Activated CD8-positive, alpha-beta memory T cell treated with anti-CD3 and anti-CD28 coated beads, Interleukin-2, amount 50 U/mL, for 4 hours (primary cell): ENCODE measurements at places on chromosomes 11 and 22.
A peak's percentile ranks its signal among the peaks of the same experiment; 100 is the strongest.

DNA sequence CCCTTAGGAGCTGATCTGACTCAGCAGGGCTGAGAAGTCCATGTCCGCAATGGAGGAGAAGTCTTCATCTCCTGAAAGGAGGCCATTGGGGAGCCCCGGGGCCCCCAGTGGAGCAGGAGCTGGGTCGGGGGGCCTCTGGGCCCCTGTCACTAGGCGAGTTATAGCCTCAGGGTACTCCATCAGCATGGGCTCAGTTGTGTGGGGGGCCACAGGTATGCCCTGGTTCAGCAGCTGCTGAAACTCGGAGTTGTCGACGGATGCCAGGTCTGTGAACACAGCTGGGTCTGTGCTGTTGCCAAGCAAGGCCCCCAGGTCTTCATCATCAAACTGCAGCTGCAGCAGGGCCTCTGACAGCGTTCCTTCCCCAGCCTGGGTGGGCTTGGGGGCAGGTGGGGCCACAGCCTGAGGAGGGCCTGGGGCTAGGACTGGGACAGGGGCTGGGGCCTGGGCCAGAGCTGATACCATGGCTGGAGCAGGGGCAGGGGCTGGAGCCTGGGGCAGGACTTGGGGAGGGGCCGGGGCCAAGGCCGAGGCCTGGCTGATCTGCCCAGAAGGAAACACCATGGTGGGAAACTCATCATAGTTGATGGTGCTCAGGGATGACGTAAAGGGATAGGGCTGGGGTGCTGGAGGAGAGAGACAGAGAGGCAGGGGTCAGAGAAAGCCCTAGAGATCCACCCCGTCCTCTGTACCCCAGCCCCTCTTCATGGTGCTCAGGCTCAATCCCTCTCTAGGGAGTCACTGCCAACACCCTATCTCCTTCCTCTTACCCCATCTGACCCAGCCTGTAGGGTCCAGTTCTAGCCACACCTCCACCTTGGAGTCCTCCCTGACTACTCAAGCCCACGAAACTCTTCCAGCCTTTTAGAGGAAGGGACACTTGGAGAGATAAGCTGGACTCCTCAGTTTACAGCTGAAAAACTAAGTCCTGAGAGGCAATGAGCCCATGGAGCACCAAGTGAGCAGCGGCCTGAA is 8.1 kb downstream of the RELA start:
- DNase-seq: no peak

- DNase-seq: no peak
These were observed 171.1 kb downstream of the CEP164 start for GRCh38 chr11:117498791-117499190.

- no peak for DNase-seq
These were observed 184.3 kb upstream of the CTSC start for GRCh38 chr11:88521799-88522201.

GRCh38 chr11:24622262-24622661 is 125.4 kb downstream of the LUZP2 start:
- DNase-seq: no peak

DNA sequence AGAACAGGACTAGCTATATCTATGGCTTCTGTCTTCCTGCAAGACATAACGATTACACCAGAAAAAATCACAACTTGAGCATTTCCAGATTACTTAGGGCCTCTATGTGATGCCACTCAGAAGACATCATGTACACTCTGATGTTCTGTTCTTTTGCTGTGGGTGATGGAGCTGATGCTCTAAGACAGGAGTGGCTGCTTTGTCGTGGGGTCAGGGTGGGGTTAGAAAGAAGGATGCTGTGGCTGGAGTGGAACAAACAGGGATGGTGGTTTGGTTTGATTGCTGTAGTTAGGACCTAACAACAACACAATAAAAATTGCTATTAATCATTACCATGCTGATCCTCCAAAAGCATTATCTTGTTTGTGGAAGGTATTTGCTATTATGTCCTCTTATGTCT is 120.3 kb upstream of the ARHGAP20 start:
- DNase-seq: no peak

GRCh38 chr11:94885133-94885532 is 88.2 kb downstream of the CWC15 start:
- no peak for DNase-seq

DNA sequence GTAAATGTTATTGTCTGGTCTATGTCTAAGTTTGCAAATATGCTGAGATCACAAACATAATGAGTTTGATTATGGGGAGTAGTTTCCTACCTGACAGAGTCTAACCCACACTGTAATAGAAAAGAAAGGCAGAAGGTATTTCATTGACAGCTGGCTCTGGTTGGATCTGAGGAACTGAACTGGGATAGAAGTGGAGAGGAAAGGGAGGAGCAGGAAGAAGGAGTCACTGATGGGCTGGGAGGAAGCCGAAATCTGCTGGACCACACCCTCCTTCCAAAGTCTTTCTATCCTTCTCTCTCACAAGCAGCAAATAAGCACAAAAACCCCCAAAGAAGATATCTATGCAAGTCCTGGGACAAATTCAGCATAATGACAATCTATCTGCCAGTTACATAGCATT is 11.7 kb downstream of the BLID start:
- no peak for DNase-seq

GRCh38 chr22:22396741-22397291 is 111.7 kb downstream of the ZNF280B start:
- DNase-seq: no peak

DNA sequence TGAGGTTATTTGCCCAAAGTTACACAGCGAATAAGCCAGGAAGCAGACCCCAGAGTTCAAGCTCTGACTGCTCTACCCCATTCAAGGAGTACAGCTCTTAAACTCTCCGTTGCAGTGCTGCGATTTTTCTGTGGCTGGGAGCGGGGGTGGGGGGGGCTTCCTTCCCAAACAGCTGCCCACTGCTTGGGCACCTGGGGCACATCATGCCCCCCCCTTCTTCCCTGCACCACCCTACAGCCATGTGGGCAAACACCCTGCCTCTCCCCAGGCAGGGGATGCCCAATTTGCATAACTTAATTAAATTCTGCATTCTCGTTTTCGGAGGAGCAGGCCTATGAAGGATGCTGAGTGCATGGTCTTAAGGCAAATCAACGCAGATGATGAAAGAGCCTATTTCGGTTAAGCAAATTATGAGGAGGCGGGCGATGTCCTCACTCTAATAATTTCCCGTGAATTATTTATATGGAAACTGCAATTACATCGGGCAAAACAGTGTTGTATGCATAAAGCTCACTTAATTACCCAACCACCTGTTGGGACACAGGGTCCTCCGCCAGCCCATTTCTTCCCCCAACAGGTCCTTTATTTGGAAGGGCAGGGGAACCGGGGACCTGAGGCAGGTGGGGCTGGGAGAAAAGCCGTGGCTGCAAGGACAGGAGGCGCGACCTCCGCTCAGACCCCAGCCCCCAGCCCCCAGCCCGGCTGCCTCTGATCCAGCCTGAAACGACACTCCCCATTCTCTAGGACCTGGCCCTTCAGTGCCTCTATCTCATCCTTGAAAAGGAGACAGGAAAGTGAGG is 610.5 kb downstream of the BUD13 start:
- DNase-seq: no peak

GRCh38 chr11:60209977-60210376 is 27.1 kb upstream of the MS4A6A start:
- DNase-seq: no peak

DNA sequence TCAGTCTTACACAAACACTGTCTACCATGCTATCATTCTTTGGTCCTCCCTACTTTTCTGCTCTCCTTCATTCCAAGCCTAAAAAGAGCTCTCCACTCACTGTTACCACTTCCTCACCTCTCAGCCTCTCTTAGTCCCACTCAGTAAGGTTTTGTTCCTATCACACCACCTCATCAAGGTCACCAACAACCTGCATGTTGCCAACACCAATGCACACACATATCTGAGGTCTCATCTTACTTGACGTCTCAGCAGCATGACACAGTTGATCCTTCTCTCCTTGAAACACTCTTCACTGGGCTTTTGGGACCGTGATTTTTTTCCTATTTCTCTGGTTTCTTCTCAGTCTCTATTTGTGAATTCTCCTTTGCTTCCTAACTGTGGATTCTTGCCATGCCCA is 8.1 kb downstream of the PISD start:
- DNase-seq: no peak

GRCh38 chr11:119999220-119999619 is 138.7 kb downstream of the TRIM29 start:
- no peak for DNase-seq

DNA sequence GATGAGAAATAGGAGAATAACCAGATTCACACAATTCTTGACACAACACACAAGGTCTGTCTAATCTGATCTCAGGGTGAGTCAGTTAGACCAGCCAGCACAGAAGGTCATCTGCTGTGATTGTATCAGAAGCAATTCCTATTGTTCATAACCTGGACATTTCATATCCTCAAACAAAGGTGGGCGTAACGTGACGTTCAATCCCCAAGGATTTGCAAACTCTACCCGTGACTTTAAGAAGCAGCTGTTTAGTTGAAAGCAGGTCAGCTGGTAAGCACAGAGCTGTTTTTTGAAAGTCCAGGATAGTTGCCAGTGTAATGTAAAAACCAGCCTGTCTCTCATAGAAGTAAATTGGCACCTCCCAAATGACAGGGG is 385.1 kb downstream of the DCDC1 start:
- DNase-seq: no peak

GRCh38 chr11:34034053-34034452 is 17.5 kb upstream of the CAPRIN1 start:
- DNase-seq: no peak

- no peak for DNase-seq
These were observed 37.5 kb upstream of the LYVE1 start for GRCh38 chr11:10605941-10606381.

DNA sequence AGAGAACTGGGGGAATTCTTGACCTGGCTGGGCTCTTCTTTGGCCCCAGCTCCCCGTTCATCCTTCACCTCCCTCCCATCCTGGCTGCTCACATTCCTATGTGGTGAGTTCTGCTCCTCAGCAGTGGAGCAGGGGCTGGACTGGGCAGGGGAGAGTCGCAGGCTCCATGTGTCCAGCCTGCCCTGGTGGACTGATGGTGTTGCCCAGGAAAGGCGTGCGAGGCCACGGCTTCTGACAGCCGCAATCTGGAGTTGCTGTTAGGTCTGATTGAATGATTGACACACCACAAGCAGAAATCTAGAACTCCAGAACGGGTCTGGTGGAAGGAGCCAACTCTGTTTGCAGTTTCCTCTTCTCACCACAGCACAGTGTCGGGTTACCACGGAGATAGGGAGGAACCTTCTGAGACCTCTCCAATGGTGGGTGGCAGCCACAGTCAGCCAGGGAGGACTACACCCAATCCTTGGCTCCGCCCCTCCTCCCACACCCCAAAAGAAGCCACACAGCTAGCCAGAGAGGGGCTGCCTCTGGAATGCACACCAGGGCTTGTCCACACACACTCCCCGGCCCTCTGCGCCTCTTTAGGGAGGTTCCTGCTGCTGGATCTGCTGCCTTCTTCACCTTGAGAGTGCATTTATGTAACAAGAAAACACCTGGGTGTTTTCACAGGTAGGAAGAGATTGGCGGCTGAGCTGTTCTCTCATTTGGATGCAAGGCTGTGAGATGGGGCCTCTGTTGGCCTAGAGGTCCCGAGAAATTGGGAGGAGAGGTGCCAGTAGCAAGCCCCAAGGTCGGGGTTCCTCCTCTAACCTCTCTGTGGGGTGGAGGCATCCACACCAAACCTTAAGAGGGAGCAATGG is 56.4 kb upstream of the CD44 start:
- peak; percentile 79 for DNase-seq

GRCh38 chr22:27487600-27488452 is 313.7 kb downstream of the MN1 start:
- no peak for DNase-seq

GRCh38 chr11:86587264-86588193 is 84.9 kb downstream of the ME3 start:
- no peak for DNase-seq

DNA sequence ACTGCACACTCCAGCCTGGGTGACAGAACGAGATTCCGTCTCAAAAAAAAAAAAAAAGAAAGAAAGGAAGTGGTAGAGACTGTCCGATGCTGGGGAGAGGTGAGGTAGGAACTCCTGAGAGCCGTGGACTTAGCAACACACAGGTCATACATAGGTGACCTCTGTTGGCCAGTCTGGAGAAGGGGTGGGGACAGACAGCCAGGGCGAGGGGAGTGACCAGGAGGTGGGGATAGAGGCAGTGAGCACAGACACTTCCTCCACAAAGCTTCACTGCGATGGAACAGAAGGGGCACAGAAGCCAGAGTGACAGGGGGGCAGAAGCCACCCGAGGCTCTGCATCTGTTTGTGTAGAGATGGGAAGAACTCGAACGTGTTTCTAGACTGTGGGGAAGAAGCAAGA is 47.1 kb downstream of the MYH9 start:
- no peak for DNase-seq

GRCh38 chr11:107014871-107015270 is 3.4 kb downstream of the GUCY1A2 start:
- no peak for DNase-seq

GRCh38 chr22:22773979-22774604 is 113.5 kb upstream of the IGLL5 start:
- DNase-seq: no peak

DNA sequence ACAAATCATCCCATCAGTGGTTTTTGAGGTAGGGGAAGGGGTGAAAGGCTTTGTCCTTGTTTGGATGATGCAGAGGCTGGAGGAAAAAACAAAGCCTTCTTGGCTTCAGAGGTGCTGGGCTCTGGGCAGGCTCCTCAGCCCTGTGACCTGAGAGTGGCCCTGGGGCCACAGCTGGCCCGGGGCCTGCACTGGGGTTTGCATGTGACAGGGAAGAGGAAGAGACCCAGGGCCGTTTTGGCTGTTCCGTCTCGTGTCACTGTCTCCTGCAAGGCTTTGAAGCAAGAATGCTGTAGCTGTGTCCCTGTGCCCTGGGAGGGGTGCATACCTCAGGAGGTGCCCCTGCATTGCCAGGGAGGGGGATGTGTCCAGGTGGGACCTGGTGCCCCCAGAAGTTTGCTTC is 12.6 kb downstream of the ARHGAP8 start:
- DNase-seq: no peak

- DNase-seq: no peak
These were observed 1.8 kb downstream of the PANX1 start for GRCh38 chr11:94130298-94131046.

- DNase-seq: no peak
These were observed 70.4 kb downstream of the GGTLC2 start for GRCh38 chr22:22714600-22715335.

- peak; percentile 42 for DNase-seq
These were observed 16.1 kb upstream of the APOA1 start for GRCh38 chr11:116853461-116854073.

GRCh38 chr11:118882491-118882890 is 1.2 kb upstream of the CXCR5 start:
- DNase-seq: no peak

- no peak for DNase-seq
These were observed 37.7 kb downstream of the LDLRAD3 start for GRCh38 chr11:35981581-35981980.

GRCh38 chr11:14089690-14090462 is 127.4 kb downstream of the SPON1 start:
- no peak for DNase-seq

GRCh38 chr11:87038235-87038977 is 672 bp downstream of the TMEM135 start:
- no peak for DNase-seq
